ENCODE measurements at places on chromosomes 12 and 14.

DNA sequence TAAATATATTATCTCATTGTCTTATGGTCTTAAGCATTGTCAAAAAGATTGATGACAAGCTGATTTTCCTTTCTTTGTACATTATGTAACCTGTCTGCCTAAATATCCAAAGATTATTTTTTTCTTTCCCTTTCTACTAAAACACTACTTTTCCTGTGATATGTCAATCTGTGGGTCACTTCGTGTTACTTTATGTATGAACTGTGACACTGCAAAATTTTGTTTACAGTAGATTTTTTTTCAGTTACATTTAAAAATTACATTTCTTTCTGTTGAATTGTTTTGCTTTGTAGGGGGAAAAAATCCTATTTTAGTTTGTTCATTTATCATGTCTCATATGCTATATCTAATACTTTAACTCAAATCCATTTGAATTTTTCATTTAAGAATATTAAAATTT lies 392.3 kb upstream of the ATXN7L3B start:
- DNase-seq: no peak

DNA sequence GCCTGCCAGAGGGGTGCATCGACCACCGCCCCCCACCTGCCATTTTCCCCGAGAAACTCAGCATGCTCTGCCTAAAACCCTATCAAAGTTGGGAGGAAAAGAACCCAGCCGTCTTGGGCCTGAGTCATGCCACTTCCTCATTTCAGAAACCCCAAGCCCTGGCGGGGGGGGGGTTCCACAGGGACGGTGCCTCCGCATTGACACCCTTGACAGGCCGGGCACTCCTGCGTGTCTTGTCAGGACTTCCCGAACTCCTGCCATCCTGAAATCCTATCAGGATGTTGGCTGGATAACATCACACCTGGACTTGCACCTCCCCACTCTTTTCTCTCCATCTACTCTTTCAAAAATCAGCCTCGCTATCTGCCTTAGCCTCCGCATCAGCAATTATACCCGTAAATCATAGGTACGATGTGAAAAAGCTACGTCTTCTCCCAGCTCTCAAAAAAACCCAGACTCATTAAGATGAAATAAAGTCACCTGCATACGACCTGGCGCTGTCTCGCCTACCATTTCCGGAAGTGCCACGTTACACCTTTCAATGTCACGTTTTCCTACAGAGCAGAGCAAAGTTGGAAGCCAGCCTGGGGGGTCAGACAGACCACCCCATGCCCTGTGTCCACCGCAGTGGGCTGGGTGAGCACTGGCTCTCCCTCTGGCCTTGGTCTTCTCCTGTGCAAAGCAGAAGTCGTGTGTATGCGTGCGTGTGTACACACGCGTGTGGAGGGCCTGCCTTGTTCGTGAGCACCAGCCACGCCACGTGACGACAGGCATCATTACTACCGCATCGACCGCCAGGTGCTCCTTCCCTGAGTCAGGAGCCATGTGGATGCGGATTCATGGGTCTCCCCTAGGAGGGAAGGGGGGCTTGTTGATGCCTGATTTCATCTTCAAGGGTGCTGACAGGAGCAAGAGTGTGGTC lies 96.7 kb downstream of the RFLNA start:
- no peak for DNase-seq

GRCh38 chr14:60760644-60761364 lies 26.2 kb downstream of the MNAT1 start:
- DNase-seq: no peak

GRCh38 chr14:75041613-75042012 lies 9.7 kb downstream of the MLH3 start:
- DNase-seq: no peak

DNA sequence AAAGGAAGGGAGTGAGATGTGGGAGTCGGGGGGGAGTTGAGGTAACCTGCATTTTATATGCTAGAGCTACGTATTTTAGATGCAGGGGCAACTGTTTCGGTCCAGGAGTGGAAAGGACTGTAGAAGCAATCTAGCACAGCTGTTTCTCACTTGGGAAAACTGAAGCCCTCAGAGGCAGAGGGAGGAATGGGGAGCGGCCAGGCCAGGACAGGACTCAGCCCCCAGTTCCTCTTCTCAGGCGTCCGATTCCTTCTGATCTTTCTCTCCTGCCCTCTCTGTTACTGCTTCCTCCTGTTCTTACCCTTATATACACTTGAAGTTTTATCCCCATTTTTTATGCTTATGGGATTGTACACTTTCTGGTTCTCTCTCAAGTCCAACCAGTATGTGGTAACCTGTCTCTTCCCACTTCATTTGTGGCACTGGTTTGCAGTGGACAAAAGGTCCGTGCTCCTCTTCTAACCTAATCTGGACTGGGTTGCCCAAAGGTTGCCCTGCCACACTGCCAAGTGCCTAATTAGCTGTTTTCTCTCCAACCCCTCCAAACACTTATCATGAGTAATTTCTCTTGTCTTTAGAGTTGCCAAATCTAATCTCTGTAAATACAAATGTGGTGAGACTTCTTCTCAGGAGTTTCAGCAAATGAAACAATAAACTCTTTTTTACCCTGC lies 16.2 kb downstream of the LPCAT3 start:
- no peak for DNase-seq

DNA sequence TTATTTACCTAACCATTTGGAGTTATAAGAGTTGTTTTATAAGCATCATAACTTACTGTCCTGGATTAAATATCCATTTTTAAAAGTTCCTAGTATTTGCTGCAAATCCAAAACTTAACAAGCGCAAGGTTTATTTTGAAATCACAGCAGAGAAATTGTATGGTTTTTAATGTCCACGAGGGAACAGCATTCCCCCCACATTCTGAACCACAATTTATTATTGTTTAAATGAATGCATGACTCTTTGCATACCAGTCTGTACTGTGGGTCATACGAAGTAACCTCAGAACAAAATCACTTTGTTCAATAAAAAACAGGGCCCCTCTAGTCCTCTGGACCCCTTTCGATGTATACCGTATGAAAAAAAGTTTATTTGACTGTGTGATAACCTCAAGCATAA lies 75.9 kb downstream of the DACT1 start:
- DNase-seq: no peak

DNA sequence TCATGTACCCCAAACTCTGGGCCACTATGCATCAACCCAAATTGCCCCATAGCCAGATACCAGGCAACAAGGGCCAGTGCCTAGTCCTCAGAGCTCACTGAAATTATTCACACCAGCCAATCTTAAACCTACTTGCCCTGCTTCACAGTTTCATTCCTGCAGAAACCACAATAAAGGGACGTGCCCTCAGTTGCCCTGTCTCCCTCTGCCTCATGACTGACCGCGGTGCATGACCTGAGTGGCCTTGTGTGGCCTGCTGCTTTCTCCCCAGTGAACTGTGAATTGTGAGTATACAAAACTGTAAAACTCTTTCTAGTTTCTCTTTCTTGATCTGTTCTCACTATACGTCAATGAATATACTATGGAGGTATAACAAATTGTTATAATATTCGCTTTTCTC lies 490.9 kb upstream of the MIS18BP1 start:
- no peak for DNase-seq
